ENCODE measurements at places on chromosomes 16 and 17.
A peak's percentile ranks its signal among the peaks of the same experiment; 100 is the strongest.

- no peak for DNase-seq
Observed at GRCh38 chr16:30979170-30980022, 5.6 kb upstream of the HSD3B7 start.

DNA sequence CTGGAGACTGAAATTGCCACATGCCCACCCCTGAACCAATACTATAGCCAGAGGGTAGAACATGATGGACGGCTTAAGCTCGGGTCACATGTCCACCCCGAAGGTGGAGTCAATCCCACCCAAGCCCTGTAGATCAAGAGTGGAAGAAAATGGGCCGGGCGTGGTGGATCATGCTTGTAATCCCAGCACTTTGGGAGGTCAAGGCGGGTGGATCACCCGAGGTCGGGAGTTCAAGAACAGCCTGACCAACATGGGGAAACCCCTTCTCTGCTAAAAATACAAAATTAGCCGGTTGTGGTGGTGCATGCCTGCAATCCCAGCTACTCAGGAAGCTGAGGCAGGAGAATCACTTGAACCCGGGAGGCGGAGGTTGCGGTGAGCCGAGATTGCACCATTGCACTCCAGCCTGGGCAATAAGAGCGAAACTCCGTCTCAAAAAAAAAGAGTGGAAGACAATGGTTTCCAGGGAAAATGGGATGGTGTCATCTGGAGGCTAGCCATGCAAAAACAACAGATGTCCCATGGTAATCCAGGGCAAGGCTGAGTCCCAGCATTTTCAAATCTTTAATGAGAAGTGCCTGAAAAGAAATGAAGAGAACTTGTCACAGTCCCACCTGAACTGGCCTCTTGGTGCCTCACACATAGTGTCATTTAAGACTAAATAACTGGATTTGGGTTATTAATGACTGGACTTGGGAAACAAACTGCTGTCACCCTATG is 30.1 kb downstream of the CD300LF start:
- no peak for DNase-seq

DNA sequence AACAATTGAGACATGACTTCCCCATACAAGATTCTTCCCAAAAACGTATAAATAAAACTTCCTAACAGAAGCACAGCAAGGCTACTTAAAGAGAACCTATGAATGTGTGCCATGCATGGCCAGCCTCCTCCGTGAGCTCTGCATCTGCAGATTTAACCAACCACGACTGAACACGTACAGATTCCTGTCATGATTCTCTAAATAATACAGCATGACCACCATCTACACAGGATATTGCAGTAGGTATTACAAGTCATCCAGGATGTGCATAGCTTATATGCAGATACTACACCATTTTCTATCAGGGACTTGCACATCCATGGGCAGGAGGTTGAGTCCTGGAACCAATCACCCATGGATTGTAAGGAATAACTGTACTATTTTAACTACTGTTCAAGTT is 1.4 kb upstream of the QRICH2 start:
- no peak for DNase-seq

- DNase-seq: no peak
Observed at GRCh38 chr16:20676268-20676825, 21.1 kb downstream of the ACSM1 start.

GRCh38 chr16:75565640-75566039 is 539 bp upstream of the GABARAPL2 start:
- DNase-seq: no peak

DNA sequence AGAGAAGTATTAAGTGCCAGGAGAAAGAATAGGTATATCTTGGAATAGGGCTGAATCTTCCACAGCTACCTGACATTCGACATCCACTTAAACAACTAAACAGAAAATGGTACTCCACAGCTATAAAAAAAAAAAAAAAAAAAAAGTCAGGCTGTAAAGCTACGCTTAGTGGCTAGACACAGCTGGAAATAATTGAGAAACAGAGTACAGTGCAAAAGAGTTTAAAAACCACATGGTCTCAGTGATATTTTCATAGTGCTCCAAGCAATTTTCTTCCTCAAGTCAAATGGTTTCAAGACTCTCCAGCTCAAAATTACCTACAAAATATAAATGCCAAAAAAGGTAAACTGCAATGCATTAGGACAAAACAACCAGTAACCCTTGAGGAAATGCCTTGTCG is 607.1 kb downstream of the KCNJ2 start:
- no peak for DNase-seq

DNA sequence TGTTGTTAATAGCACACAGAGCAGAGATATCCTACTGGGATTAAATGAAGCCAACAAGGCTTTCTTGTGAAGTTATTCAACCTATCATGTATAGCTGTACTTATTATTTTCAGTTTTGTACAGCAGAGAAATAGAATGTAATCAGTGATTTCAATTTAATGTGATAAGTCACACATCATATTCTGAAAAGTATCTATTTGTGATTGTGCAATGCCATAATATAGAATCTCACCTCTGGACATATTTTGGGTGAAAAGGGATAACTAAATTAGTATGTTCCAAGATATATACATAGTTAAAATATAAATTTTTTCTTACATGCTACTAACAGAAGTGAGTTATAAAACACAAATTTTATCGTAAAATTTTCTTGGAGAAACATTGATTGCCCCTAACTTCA is 544.3 kb upstream of the KIF2B start:
- DNase-seq: no peak

DNA sequence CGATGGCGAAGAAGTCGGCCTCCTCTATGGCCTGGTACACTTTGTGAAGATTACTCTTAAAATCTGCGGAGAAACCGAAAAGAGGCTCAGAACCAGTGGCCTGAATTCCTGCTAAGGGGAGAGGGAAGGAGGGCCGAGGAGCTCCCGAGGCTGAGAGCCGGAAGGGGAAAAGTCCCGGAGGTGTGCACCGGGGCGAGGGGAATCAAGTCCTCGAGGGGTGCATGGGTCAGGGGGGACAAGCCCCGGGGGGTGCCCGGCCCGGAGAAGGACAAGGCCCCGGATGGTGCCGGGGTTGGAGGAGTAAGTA is 495 bp downstream of the PARN start:
- DNase-seq: peak; percentile 26
